Right cardiac atrium (tissue), 5 donors: ENCODE measurements at places on chromosomes 2 and 18. TPM values are rescaled to one million over a fixed set of nuclear protein-coding genes. Genes with fewer than 3 reads are reported as not detected.

- no peak for DNase-seq
These were observed 30.2 kb downstream of the ITSN2 start for GRCh38 chr2:24330161-24330560.

DNA sequence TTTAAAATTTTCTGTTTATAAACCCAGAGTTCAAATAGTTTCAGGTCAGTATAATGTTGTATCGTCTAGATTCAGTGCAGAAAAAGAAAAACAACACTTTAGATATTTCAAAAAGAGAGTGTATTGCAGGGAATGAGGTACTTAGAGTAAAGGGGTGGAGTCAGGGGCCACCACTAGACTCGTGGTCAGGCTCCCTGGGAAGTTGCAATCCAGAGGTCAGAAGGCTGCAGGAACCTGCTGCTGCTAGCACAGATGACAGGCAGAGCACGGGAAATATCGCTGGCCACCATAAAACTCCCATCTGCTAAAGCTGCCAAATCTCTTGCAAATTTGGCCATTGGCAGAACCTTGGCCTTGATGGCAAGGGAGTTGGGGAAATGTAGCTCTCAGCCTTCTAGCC lies 64.6 kb downstream of the THNSL2 start:
- no peak for DNase-seq

The NLRC4 gene
- total RNA-seq = 1.3 TPM

The ZNF516 gene
- 11.0 TPM for total RNA-seq
